ENCODE measurements at places on chromosomes 12 and 14. TPM values are rescaled to one million over a fixed set of nuclear protein-coding genes. Genes with fewer than 3 reads are reported as not detected.

Gene CELA1
- not detected for total RNA-seq

Gene TAS2R10
- 1.7 TPM for total RNA-seq

Gene BCL2L2
- 22.5 TPM for total RNA-seq

Gene KRT72
- 2.9 TPM for total RNA-seq

Gene TMEM121
- 1.4 TPM for total RNA-seq

Gene CCDC175
- total RNA-seq = 0.39 TPM

Gene TMEM52B
- 0.68 TPM for total RNA-seq

Gene PAH
- 13.3 TPM for total RNA-seq

DNA sequence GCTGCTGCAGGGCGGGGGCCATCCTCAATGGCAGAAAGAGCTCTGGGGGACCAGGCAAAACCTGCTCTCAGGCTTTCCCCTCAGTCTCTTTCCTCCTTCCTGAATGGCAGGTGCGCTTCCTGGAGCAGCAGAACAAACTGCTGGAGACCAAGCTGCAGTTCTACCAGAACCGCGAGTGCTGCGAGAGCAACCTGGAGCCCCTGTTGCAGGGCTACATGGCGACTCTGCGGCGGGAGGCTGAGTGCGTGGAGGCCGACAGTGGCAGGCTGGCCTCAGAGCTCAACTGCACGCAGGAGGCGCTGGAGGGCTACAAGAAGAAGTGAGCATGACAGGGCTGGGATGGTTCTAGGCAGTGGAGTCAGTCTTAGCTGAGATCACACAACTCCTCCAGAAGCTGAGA is 22.9 kb upstream of the KRT83 start:
- H3K4me3 ChIP-seq = no peak overlapping the region
- DNase-seq = no peak
- H3K27me3 ChIP-seq = peaks cover 9% of the 10 kb centered on the region
- H3K4me1 ChIP-seq = peaks cover 18% of the 10 kb centered on the region
- H3K36me3 ChIP-seq = no peaks in the 10 kb centered on the region

GRCh38 chr14:95739356-95739755 is 25.4 kb upstream of the TCL1A start:
- H3K4me1 ChIP-seq = peaks cover 14% of the 10 kb centered on the region
- H3K27ac ChIP-seq = no peak overlapping the region
- no peaks in the 10 kb centered on the region for H3K36me3 ChIP-seq
- peaks cover 10% of the 10 kb centered on the region for H3K27me3 ChIP-seq
- no peak for DNase-seq

DNA sequence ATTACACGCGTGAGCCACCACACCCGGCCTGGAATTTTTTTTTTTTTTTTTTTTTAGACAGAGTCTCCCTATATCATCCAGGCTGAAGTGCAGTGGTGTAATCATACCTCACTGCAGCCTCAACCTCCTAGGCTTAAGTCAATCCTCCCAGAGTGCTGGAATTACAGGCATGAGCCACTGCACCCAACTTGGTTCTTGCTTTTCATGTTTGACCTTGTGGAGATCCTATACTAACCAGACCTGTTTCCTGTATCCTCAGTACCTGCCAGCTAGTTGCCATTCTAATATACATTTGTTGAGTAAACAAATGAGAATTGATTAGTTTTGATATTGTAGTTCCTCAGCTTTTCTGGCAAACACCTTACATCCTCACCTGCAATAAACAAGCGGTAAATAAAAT is 3.2 kb upstream of the VSIG10 start:
- no peak for DNase-seq
- H3K4me1 ChIP-seq = peaks cover 5% of the 10 kb centered on the region
- H3K27me3 ChIP-seq = no peaks in the 10 kb centered on the region
- no peaks in the 10 kb centered on the region for H3K36me3 ChIP-seq
- H3K4me3 ChIP-seq = peak overlapping the region; percentile 78

DNA sequence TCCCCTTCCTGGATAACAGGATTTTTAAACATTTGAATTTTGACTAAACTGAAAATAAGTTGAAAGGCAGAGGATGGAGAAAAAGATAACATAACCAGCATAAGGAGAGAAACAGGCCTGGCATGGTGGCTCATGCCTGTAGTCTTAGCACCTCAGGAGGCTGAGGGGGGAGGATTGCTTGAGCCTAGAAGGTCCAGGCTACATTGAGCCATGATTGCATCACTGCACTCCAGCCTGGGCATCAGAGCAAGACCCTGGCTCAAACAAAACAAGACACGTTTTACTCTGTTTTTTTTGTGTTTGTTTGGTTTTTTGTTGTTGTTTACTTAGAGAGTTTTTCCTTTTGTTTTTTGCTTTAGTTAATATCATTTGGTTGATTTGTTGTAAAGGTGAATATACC is 8.7 kb downstream of the AKAP6 start:
- H3K27me3 ChIP-seq = no peaks in the 10 kb centered on the region
- no peaks in the 10 kb centered on the region for H3K36me3 ChIP-seq
- peaks cover 6% of the 10 kb centered on the region for H3K4me1 ChIP-seq
- H3K4me3 ChIP-seq = no peak overlapping the region
- no peak for DNase-seq

DNA sequence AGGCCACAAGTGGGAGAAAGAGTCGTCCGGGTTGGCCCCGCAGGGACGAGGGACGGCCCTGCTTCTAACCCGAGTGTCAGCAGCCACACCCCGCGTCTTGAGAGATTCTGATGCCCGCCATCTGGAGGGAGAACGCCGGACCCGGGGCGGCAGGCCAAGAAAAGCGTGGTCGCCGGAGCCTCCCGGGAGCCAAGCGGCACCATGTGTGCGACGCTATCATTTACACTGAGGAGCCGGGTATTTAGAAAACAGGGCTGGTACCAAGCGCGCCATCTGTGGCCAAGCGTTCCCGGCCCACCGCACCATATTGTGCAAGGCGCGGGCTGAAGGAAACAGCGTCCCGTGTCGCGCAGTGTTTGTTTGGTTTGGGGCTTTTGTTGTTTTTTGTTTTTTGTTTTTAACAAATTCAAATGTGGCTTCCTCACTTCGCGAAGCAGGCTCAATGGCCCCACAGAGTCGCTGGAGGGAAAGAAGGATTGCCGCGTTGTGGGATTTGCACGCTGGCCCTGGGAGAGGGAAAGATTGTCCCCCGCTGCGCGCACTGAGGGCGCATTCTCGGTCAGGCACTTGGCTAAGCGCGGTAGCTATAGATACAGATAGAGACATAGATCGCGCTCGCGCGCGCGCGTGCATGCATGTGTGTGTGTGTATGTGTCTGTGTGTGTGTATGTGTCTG is 153.8 kb downstream of the BCL11B start:
- H3K27me3 ChIP-seq = peaks cover 18% of the 10 kb centered on the region
- peak; percentile 67 for DNase-seq
- H3K4me3 ChIP-seq = peak overlapping the region; percentile 70
- H3K36me3 ChIP-seq = no peaks in the 10 kb centered on the region
- H3K4me1 ChIP-seq = no peaks in the 10 kb centered on the region
- peak overlapping the region; percentile 9 for H3K27ac ChIP-seq

DNA sequence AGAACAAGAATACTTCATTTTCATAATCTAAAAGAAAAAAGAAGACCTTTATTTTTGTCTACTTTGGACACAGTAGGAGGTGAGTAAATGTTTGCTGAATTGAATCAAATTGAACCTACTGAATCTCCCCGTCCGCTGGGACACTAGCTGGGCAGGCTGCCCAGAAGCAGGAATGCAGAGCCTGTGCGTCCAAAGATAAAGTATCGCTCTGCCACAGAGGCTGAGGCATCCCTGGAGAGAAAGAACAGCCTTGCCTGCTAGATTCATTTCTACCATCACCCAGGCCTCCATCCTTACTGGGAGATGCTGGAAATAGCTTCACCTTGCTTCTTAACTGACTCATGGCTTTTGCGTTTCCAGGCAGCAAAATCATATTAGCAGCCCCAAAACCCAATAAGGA is 64.1 kb upstream of the TSPAN11 start:
- no peak overlapping the region for H3K4me3 ChIP-seq
- peaks cover 29% of the 10 kb centered on the region for H3K27me3 ChIP-seq
- H3K27ac ChIP-seq = no peak overlapping the region

DNA sequence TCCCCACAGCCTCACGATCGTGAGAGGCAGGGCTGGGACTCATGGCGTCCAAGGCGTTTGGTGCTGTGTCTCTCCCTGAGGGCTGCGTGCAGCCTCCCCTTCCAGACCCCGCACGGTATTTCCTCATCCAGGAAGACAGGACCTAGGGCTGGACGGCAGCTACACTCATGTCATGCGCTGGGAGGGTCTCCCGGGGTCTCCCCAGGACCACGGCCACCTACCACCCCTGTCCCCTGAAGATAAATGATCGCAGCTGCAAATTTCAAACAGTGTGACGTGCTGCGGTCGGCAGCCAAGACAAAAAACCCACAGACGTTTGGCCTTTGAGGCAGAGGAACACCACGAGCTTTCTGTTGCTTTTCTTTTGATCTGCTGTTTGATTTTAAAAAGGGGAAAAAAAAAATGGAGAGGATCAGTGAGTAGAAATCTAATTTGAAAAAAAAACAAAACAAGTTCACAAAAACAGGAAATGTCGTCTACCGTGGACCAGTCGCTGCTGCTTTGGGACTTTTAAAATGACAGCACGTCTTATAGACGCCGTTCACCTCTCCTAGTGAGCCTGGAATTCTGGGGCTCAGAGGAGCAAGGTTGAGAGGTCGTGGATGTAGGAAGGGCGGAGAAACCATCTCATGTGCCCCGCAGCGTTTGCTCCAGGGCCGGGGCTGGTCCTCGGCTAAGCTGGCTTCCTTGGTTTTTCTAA is 237.6 kb downstream of the SLC41A2 start:
- H3K36me3 ChIP-seq = no peaks in the 10 kb centered on the region
- DNase-seq = no peak
- peak overlapping the region; percentile 32 for H3K4me3 ChIP-seq
- no peaks in the 10 kb centered on the region for H3K27me3 ChIP-seq
- H3K27ac ChIP-seq = peak overlapping the region; percentile 33

GRCh38 chr12:31011746-31012566 is 61.7 kb upstream of the DDX11 start:
- no peak overlapping the region for H3K4me3 ChIP-seq
- H3K27ac ChIP-seq = no peak overlapping the region
- H3K4me1 ChIP-seq = peaks cover 7% of the 10 kb centered on the region
- no peaks in the 10 kb centered on the region for H3K36me3 ChIP-seq
- no peak for DNase-seq

- H3K4me1 ChIP-seq = peaks cover 1% of the 10 kb centered on the region
- no peak overlapping the region for H3K27ac ChIP-seq
- no peaks in the 10 kb centered on the region for H3K27me3 ChIP-seq
- no peak for DNase-seq
- H3K36me3 ChIP-seq = no peaks in the 10 kb centered on the region
Measured at GRCh38 chr12:41903014-41903708, 241.5 kb downstream of the GXYLT1 start.

GRCh38 chr12:34289431-34290380 is 267.4 kb downstream of the ALG10 start:
- no peaks in the 10 kb centered on the region for H3K36me3 ChIP-seq
- no peak overlapping the region for H3K4me3 ChIP-seq
- H3K4me1 ChIP-seq = no peaks in the 10 kb centered on the region
- peak; percentile 58 for DNase-seq
- no peak overlapping the region for H3K27ac ChIP-seq

DNA sequence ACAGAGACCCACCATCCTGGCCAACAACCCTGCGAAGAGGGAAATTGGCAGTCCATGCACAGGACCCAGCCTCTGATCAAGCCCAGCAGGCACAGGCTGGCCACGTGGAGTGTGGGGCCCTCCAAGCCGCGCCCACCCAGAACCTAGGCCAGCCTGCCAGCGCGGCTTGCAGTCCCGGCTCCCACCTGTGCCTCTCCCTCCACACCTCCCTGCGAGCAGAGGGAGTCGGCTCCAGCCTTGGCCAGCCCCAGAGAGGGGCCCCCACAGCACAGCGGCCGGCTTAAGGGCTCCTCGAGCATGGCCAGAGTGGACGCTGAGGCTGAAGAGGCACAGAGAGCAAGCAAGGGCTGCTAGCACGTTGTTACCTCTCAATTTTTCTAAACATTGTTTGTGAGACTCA is 373.4 kb downstream of the NELL2 start:
- no peak for DNase-seq
- H3K27ac ChIP-seq = no peak overlapping the region
- H3K36me3 ChIP-seq = no peaks in the 10 kb centered on the region
- H3K27me3 ChIP-seq = no peaks in the 10 kb centered on the region
- no peak overlapping the region for H3K4me3 ChIP-seq
- H3K4me1 ChIP-seq = peaks cover 3% of the 10 kb centered on the region

DNA sequence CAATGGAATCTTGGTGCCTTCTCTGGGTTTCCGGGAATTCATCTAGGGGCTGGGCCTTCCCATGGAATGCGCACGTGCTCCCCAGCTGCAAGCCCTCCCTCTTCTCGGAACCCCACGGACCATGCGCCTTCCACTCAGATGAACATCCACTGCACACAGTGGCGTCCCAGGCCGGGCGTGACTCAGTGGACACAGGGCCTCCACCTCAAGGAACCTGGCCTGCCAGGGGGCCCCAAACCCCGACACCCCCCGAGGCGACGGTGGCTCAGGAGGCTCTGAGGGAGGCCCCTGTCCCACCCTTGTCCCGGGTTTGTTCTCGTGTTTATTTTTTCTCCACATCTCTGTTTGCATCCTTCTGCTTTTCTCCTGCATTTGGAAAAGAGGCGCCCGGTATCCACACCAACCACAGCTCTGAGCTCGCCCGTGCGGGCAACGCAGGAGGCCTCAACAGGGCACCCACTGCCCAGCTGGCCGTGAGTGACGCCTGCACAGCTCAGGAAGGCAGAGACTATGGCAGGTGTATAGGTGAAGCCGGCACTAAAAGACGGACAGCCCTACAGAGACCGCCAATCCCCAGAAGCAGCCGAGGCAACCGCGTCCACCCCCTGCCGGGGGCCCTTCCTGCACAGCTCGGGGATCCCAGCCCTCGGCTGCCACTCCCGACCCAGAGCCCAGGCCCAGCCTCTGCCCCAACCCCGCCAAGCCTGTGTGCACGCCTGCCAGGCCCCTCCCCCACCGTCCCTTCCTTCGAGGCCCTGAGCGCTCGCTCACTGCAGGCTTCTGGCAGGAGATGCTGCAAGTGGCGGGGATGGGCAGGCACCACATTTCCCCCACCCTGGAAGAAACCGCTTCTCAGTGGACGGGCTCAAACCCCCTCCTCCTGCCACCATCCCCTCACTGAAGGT is 23.8 kb upstream of the GALNT9 start:
- no peak for DNase-seq
- H3K27ac ChIP-seq = no peak overlapping the region
- H3K4me3 ChIP-seq = no peak overlapping the region
- H3K27me3 ChIP-seq = peaks cover 15% of the 10 kb centered on the region
- peaks cover 4% of the 10 kb centered on the region for H3K4me1 ChIP-seq

- no peaks in the 10 kb centered on the region for H3K4me1 ChIP-seq
- H3K27ac ChIP-seq = no peak overlapping the region
- H3K27me3 ChIP-seq = peaks cover 3% of the 10 kb centered on the region
- H3K4me3 ChIP-seq = no peak overlapping the region
Measured at GRCh38 chr14:25394791-25395391, 344.9 kb upstream of the STXBP6 start.

GRCh38 chr12:73892201-73892600 is 645.4 kb upstream of the ATXN7L3B start:
- no peak overlapping the region for H3K27ac ChIP-seq
- no peaks in the 10 kb centered on the region for H3K4me1 ChIP-seq
- no peak for DNase-seq
- no peak overlapping the region for H3K4me3 ChIP-seq
- H3K27me3 ChIP-seq = no peaks in the 10 kb centered on the region
